Aorta (tissue), 5 donors: ENCODE measurements at places on chromosomes 4 and X.

GRCh38 chr4:121676345-121677075 lies 20.3 kb downstream of the ANXA5 start:
- peaks cover 12% of the 10 kb centered on the region for H3K36me3 ChIP-seq
- no peak for DNase-seq
- H3K27me3 ChIP-seq, result no peaks in the 10 kb centered on the region
- H3K4me1 ChIP-seq, result no peaks in the 10 kb centered on the region
- no peak overlapping the region for H3K27ac ChIP-seq

DNA sequence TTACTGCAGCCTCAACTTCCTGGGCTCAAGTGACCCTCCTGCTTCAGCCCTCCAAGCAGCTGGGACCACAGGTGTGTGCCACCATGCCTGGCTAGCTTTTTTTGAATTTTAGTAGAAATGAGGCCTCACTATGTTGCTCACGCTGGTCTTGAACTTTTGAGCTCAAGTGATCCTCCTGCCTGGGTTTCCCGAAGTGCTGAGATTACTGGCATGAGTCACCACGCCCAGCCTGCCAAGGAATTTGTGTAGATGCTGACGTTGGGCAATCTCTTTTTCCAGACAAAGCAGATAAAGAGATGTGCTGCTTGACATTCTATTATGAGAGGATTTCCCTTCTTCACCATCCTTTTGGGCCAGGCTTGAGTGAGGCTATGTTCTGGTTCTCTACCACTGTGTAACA lies 254.5 kb upstream of the RPS6KA3 start:
- H3K27ac ChIP-seq, result no peak overlapping the region
- H3K36me3 ChIP-seq, result no peaks in the 10 kb centered on the region
- H3K27me3 ChIP-seq, result no peaks in the 10 kb centered on the region
- H3K4me1 ChIP-seq, result no peaks in the 10 kb centered on the region
- no peak overlapping the region for H3K4me3 ChIP-seq
- DNase-seq, result no peak

DNA sequence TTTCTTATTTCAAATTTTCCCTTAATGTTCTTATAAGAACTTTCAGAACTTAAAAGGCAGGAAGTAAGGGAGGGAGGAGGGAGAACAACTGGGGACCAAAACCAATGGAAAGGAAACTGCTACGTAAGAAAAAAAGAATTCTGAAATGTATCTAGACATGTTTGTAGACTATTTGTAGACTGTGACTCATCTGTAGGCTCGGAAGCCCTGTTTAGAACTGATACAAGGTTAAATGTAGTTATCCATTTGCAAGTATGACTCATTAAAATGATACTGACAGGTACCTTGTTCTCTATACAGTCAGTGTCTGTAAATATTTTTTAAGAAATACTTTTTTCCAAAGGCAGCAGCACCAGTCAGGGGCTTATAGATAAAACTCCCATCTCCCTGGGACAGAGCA lies 202.0 kb downstream of the DHX15 start:
- H3K27me3 ChIP-seq, result no peaks in the 10 kb centered on the region
- H3K36me3 ChIP-seq, result no peaks in the 10 kb centered on the region
- no peaks in the 10 kb centered on the region for H3K4me1 ChIP-seq
- DNase-seq, result no peak
- no peak overlapping the region for H3K4me3 ChIP-seq
- H3K27ac ChIP-seq, result no peak overlapping the region

DNA sequence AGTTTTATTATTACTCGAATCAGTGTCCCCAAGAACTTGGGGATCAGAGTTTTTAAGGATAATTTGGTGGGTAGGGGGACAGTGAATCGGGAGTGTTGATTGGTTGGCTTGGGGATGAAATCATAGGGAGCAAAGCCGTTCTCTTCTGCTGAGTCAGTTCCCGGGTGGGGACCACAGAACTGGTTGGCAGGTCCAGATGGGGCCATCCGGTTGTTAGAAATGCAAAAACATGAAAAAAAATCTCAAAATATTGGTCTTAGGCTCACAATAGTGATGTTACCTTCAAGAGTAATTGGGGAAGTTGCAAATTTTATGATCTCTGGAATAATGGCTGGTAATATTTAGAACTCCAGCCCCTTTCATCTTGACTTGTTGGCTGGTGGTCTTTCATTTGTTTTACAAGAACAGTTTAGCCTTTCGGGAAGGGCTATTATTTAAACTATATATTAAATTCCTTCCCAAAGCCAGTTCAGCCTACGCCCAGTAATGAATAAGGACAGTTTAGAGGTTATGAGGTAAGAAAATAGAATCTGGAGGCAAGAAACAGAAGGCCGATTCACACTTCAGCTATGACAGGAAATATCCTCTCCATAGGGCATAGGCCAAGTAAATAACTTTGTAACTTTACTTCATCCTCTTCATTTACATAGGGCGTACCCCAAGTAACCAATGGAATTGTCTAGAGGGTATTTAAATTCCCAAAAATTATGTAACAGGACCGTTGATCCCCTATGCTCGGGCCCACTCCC lies 164.1 kb upstream of the STS start:
- no peak overlapping the region for H3K4me3 ChIP-seq
- no peaks in the 10 kb centered on the region for H3K27me3 ChIP-seq
- no peaks in the 10 kb centered on the region for H3K36me3 ChIP-seq
- no peak overlapping the region for H3K27ac ChIP-seq
- H3K4me1 ChIP-seq, result no peaks in the 10 kb centered on the region

DNA sequence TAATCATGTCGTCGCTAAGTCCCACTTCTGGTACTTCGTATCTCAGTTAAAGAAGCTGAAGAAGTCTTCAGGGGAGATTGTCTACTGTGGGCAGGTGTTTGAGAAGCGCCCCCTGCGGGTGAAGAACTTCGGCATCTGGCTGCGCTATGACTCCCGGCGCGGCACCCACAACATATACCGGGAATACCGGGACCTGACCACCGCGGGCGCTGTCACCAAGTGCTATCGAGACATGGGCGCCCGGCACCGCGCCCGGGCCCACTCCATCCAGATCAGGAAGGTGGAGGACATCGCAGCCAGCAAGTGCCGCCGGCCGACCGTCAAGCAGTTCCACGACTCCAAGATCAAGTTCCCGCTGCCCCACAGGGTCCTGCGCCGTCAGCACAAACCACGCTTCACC lies 11.3 kb downstream of the PNCK start:
- H3K4me3 ChIP-seq, result no peak overlapping the region
- no peaks in the 10 kb centered on the region for H3K27me3 ChIP-seq
- H3K27ac ChIP-seq, result no peak overlapping the region
- no peaks in the 10 kb centered on the region for H3K4me1 ChIP-seq

GRCh38 chrX:108307132-108308085 lies 130.8 kb downstream of the COL4A6 start:
- no peaks in the 10 kb centered on the region for H3K27me3 ChIP-seq
- no peaks in the 10 kb centered on the region for H3K36me3 ChIP-seq
- no peak for DNase-seq
